ENCODE measurements at places on chromosomes 11 and 22.

GRCh38 chr22:23856721-23857605 is 712 bp upstream of the SLC2A11 start:
- DNase-seq, result peak; percentile 52

- peak; percentile 59 for DNase-seq
These were observed 11.4 kb upstream of the WNT11 start for GRCh38 chr11:76217653-76218160.

- no peak for DNase-seq
These were observed 200.3 kb downstream of the MSANTD4 start for GRCh38 chr11:105821781-105822180.

- no peak for DNase-seq
These were observed 9.7 kb downstream of the MRTFA start for GRCh38 chr22:40626851-40627250.

DNA sequence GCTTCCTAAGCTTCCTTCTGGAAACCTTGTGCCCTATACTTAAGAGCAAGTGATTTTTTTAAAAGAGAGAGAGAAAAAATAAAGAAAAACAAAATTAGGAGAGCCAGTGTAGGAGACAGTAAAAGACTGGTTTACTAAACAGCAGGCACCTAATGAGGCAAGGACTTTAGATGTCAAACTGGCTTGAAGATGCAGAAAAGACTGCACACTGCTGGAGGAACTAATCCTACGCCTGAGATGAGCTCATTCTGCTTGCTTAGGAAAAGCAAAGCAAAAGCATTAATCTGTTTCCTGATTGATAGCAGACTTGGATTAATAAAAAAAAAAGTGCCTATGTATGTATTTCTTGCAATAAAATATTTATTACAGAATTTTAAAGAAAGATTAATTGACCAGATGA is 113.6 kb upstream of the SEZ6L start:
- no peak for DNase-seq

- DNase-seq, result no peak
These were observed 9.9 kb downstream of the LINC01488 start for GRCh38 chr11:69491071-69492031.

GRCh38 chr11:66674964-66675602 is 2.6 kb downstream of the RBM4B start:
- DNase-seq, result no peak

DNA sequence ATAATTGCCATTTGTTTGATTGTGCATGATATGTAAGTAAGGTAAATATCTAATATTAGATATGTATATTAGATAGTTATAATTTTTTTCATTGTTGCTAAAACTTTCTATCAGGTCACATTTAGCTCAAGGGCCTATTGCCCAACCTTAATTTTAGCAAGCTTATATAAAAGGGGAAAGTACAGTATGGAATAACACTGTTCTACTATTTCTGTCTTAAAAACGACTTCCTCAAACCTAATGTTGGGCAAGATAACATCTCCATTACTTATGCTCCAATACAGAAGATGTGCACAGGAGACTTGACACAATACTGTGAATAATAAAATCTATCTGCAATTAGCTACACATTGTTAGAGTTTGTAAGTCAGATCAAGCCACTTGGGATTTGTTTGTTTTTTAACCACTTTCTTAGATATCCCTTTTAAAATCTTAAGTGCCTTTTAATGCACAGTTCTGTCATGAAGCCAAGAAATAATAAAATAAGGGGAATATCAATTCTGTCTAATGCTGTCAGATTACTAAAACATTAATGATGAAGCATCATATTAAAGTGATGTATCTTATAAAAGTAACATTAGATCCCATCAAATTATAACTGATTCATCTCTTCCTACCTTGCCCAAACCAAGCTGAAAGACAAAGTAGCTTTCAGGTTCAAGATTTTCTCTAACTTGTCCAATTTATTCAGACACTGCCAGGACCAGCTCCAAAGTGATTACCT is 98.1 kb downstream of the SIK3 start:
- DNase-seq, result peak; percentile 47

- DNase-seq, result no peak
These were observed 60.7 kb downstream of the CDKN1C start for GRCh38 chr11:2824851-2825250.

GRCh38 chr11:108863528-108863927 is 198.7 kb downstream of the DDX10 start:
- DNase-seq, result no peak

- no peak for DNase-seq
These were observed 832.5 kb downstream of the TBC1D22A start for GRCh38 chr22:47594836-47595521.

GRCh38 chr11:44624761-44625221 is 59.3 kb downstream of the CD82 start:
- DNase-seq, result no peak

DNA sequence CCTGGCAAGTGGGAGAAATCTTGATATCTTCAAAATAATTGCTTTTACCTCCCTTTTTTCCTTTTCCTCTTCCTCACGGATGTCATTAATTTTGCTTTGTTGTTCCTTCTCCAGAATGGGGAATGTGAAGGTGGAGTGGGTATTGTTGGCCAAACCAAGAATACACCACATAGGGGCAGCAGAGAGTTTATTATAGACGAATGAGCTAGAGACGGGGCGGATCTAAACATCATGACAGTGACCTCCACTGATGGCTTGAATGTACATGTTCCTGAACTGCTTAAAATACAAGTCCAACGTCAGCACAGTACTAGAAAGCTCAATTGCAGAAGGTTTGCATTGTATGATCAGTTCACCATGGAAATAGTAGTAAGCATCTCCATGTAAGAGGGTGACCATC is 122.3 kb upstream of the SNX19 start:
- peak; percentile 53 for DNase-seq

DNA sequence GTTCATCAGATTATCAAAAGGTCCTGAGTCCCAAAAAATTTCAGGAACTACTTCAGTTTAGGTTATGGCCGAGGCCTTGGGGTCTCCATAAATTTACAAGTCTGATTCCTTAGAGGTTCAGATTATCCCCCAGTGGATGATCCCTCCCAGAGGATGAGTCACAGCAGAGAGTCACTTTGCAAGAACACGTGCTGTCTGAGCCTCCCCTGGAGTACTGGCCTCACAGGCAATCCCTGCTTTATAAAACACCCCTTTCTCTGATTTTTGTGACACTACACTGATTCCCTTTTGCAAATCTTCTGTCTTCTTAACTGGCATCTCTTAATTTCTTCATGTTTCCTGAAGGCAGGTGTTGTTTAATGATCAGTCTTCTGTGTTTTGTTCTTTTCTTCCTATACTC is 45.3 kb downstream of the CCDC34 start:
- DNase-seq, result no peak

GRCh38 chr11:126246636-126247035 is 22.1 kb downstream of the SRPRA start:
- DNase-seq, result no peak

DNA sequence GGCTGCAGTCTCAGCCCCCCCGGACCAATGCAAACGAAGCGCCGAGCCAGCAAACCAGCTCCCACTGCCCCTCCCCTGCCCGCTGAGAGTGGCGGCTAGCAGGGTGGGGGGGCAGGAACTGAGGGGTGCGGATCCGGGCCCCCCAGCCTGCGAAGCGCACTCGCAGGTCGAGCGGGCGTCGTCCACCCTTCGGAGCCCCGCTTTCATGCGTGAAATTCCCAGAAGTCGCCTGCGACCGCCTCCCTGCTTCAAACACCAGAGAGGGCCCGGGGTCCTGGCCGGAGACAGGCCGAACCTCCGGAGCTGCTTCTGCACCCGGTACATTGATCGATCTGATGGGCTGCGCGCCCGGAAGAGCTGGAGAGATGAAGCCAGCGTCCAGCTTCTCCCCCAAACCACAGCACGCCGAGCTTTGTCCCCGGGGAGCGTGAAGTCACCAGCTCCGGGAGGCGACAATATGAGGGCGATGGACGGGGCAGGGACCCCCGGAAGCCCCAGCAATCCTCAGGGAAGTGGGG is 646 bp upstream of the PATZ1 start:
- DNase-seq, result peak; percentile 52

GRCh38 chr11:16082095-16083055 is 274.0 kb downstream of the SOX6 start:
- peak; percentile 93 for DNase-seq

DNA sequence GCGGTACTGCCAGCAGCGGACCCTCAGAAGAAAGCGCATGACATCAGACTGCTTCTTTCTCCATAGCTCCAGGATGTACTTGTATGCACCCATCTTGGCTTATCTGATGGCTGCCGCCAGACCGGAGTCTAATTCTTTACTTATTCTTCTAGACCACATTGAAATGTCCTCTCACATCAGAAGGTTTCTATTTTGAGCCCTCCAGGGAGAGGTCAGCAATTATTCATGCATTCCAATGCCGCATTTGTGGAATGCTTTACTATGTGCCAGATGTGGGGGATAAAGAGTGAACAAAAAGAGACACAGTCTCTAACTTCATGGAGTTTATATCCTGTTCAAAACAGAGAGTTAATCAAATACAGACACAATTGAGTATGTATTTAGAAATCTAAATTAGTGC is 230.1 kb downstream of the MIAT start:
- no peak for DNase-seq

- DNase-seq, result peak; percentile 13
These were observed 110.4 kb upstream of the CSNK2A3 start for GRCh38 chr11:11463405-11463804.

DNA sequence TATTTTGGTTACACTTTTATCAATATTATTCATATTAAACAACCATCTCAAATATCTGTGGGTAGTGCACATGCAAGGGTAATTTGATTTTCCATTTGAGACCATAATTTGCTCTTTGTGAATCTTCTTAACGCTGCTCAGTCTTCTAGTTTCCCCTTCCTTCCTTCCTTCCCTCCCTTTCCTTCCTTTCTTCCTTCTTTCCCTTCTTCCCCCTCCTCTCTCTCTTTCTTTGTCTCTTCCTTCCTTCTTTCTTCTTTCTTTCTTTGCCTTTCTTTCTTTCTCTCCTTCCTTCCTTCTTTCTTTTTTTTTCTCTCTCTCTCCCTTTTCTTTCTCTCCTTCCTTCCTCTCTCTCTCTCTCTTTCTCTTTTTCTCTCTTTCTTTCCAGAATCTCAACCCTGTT is 4.1 kb upstream of the RNF26 start:
- no peak for DNase-seq

DNA sequence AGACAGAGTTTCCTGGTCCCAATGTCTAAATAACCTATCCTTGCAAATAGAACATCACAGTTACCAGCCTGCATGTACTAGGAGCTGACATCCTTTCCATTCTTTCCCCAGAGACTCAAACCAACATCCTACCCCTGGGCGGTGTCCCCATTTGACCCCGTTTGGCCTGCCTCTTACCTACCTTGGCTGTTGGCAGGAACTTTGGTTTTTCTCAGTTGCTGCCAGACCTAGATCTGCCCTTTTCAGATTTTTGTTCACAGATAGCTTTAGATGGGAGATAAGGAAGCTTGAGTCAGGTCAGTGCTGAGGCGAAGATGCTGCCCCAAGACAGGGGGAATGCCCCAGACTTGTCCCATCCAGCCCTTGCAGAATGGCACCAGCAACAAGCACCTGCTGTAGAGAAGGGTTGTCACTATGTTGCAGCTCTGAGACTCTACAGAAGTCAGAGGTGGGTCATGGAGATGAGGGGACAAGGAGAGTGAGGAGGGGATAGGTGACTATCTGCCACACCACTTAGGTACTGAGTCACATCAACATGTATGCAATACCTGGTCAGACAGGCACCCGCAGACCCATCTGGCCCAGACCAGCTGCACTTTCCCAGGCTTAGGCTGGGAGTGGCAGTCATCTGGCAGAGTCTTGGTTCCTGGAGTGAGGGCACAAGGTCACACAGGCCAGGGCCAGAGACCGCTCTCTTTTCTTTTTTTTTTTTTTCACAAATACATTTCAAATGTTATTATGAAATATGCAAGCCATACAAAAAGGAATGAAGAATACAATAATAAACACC is 61.5 kb upstream of the POU2AF1 start:
- DNase-seq, result no peak

DNA sequence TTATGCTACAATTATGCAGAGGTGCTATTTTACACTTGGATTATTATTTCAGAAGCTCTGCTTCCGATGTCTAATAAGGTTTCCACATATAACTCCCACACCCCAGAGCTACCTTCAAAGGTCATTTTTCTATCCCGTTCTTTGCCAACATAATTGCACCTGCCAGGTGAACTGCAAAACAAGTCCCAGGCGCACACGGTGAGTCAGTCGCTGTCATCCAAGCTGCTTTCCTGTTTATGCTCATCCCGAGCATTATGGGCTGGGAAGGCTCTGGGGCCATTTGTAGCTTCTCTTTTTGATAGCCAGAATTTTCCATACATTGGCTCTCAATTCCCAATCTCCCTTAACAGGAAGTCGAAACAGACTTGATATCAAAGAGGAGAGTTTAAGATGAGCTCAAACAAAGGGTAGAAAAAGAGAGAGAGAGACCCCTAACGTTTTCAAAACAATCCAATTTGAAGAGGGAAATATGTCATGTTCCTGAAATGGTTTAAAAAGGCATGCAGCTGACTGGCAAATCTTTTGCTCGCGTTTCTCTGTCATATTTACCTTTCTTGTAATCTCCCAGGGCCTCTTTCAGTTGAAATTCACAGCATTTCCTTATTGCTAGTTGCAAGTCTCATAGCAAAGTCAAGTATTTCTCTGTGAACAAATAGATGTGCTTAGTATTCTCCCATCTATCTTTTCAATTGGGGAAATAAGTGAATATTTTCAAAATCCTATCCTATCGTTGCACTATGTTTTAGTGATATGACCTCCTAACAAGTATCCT is 815.9 kb downstream of the KCNA4 start:
- DNase-seq, result no peak

GRCh38 chr22:49971232-49972162 is 10.9 kb downstream of the PIM3 start:
- DNase-seq, result no peak

DNA sequence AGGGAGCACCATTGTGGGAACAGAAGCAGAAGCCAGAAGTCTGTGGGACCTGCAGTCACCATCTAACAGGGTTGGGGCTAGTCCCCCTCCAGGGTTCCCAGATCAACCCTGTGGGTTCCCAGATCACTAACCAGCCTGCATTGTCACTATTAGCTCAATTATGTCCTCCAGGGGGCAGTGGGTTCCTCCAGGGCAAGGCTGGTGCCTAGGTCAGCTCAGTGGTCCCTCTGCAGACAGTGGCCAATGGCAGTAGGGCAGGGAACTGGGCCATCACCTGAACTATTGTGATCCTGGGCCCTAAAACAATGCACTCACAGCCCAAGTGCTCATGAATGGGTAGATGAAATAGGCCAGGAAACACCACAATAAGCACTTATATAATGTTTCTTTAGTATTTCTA is 18.8 kb upstream of the PRSS23 start:
- DNase-seq, result no peak

DNA sequence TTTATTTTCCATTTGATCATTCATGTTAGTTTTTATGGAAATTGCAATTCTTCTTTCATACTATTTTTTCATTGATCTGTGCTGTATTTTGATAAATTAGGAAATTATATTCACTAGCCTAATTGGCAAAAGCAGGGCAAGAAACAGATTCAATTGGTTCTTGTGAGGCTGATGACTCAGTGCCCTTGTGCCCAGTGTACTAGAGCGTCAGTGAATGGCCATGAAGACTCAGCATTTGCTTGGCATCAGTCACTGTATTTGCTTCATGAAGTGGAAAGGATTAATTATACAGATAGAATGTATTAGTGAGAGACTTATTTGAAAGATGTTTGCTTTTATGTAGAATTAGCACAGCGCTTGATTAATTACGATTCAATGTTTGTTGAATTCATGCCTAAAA is 31.8 kb downstream of the MRGPRX1 start:
- peak; percentile 15 for DNase-seq
